ENCODE measurements at places on chromosomes 11 and 22.

DNA sequence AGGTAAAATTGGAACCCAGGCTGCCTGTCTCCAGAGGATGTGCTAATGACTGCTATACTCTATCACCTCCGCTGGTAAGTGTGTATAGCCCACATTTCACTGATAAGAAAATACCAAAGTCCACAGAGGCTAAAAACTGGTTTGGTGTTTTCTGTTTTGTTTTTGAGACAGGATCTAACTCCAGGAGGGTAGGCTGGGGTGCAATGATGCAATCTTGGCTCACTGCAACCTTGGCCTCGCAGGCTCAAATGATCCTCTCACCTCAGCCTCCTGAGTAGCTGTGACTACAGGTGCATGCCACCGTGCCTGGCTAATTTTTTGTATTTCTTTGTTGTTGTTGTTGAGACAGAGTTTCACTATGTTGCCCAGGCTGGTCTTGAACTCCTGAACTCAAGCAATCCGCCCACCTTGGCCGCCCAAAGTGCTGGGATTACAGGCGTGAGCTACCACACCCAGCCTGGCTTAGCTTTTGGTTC is 409.8 kb downstream of the LARGE1 start:
- H3K4me1 ChIP-seq = no peaks in the 10 kb centered on the region
- DNase-seq = no peak

DNA sequence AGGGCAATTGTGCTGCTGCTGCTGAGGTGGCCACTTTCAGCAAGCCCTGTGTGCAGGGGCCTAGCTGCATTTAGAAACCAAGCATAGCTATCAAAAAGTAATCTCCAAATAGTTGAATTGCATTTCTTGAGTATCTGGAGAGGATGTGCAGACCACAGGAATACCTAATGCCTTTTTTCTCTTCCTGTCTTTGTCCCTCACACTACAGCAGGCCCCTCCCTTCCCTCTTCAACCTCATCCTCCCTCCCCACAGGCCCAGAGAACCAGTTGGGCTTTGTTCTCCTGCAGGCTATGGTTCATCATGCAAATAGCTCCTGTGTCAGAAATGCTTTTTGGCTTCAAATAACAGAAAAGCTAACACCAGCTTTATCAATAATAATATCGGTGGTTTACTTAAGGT is 47.7 kb downstream of the DKK3 start:
- no peak for DNase-seq
- peaks cover 37% of the 10 kb centered on the region for H3K36me3 ChIP-seq
- H3K27ac ChIP-seq = peak overlapping the region; percentile 24

DNA sequence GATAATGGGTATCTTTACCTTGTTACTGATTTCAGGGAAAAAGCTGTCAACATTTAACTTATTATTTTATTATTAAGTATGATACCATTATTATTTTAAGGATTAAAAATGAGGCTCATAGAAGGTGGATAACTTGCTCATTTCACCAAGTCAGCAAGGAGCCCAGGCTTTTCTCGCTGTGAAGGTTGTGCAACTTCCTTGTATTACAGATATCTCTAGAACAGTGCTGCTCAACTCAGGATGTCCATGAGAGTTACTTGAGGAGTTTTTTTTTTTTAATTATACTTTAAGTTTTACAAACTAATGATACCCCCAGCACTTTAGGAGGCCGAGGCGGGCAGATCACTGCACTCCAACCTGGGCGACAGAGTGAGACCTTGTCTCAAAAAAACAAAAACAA is 98.2 kb downstream of the INSC start:
- no peaks in the 10 kb centered on the region for H3K27me3 ChIP-seq
- H3K4me1 ChIP-seq = no peaks in the 10 kb centered on the region
- H3K27ac ChIP-seq = no peak overlapping the region

- no peak overlapping the region for H3K27ac ChIP-seq
- no peaks in the 10 kb centered on the region for H3K36me3 ChIP-seq
- H3K4me3 ChIP-seq = no peak overlapping the region
- H3K4me1 ChIP-seq = no peaks in the 10 kb centered on the region
Measured at GRCh38 chr11:92753161-92753560, 216.3 kb upstream of the MTNR1B start.

GRCh38 chr22:30262917-30263741 is 3.5 kb downstream of the OSM start:
- H3K36me3 ChIP-seq = peaks cover 58% of the 10 kb centered on the region
- DNase-seq = peak; percentile 87
- no peaks in the 10 kb centered on the region for H3K27me3 ChIP-seq
- peak overlapping the region; percentile 77 for H3K4me3 ChIP-seq
- H3K4me1 ChIP-seq = peaks cover 47% of the 10 kb centered on the region

- peak; percentile 43 for DNase-seq
- peaks cover 90% of the 10 kb centered on the region for H3K4me1 ChIP-seq
- H3K4me3 ChIP-seq = peak overlapping the region; percentile 93
- peak overlapping the region; percentile 96 for H3K27ac ChIP-seq
Measured at GRCh38 chr22:26673486-26673885, 16.1 kb downstream of the MIAT start.

- H3K27me3 ChIP-seq = peaks cover 21% of the 10 kb centered on the region
- H3K4me1 ChIP-seq = peaks cover 2% of the 10 kb centered on the region
- no peaks in the 10 kb centered on the region for H3K36me3 ChIP-seq
- no peak overlapping the region for H3K4me3 ChIP-seq
- DNase-seq = no peak
Measured at GRCh38 chr22:22591348-22592299, 32.6 kb upstream of the PRAME start.

- H3K27ac ChIP-seq = no peak overlapping the region
- H3K4me1 ChIP-seq = peaks cover 45% of the 10 kb centered on the region
- peaks cover 62% of the 10 kb centered on the region for H3K36me3 ChIP-seq
- no peak for DNase-seq
- H3K4me3 ChIP-seq = no peak overlapping the region
Measured at GRCh38 chr11:95795627-95796295, 5.5 kb downstream of the CEP57 start.

GRCh38 chr11:96367342-96367741 is 22.4 kb downstream of the CCDC82 start:
- H3K4me1 ChIP-seq = no peaks in the 10 kb centered on the region
- H3K27ac ChIP-seq = no peak overlapping the region
- peaks cover 78% of the 10 kb centered on the region for H3K36me3 ChIP-seq

DNA sequence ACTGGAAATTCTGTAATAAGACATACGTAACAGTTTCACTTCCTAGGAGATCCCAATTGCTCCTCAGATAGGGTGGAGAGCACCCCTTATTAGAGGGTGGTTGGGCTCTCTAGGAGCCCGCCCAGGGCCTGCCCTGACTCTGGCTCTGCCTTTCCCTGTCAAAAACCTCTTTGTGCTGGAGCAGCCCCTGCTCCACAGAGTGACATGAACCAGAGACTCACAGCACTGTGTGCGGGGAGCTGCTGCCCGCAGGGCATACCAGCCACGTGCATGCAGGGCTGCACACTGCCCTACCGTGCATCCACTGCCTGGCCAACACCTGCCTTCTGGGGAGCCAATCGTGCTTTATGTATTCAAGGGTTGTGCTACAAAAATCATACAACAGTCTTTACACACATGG is 24.3 kb downstream of the KCNQ1OT1 start:
- H3K4me1 ChIP-seq = peaks cover 3% of the 10 kb centered on the region
- peak; percentile 12 for DNase-seq
- no peaks in the 10 kb centered on the region for H3K27me3 ChIP-seq

GRCh38 chr11:10693509-10694081 is at the start of gene IRAG1:
IRAG1 (minus strand) TSS chr11:10693755; CDS start chr11:10693602, 153 bp downstream.
- no peak within 1 kb of the TSS for H3K27ac ChIP-seq
- H3K4me1 ChIP-seq = no peaks in the 10 kb centered on the region
- no peaks in the 10 kb centered on the region for H3K36me3 ChIP-seq
- H3K27me3 ChIP-seq = peaks cover 22% of the 10 kb centered on the region

DNA sequence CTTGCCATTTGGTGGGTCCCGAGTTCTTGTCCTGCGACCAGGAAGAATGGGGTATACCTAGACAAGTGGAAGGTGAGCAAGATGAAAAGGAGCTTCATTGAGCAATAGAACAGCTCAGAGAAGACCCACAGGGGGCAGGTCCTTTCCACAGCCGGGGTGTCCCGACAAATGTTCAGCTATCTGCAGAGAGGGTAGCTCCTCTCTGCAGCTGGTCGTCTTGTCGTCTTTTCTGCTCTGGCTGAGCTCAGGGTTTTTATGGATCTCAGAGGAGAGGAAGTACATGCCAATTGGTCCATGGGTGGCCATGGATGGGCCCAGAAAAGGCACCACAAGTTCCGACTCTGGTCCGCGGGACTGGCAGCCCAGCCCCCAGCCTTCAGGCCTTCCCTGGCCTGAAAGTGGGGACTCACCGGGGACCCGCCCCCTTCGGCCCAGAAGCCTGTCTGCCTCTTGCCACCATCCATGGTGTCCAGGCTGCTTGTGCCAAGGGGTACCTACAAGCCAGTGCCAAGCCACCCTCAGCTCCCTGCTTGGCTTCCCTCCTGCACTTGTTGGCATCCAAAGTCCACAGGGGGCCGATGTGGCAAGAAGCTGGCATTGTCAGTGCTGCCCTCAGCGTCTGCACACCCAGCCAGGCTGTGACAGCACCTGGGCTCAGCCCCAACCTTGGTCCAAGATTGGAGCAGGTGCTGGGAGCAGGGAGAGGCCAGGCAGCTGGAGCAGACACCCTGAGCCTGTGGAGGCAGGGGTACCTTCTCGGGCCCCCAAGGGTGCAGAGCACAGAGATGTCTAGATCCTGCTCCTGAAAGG is 438.9 kb downstream of the TBC1D22A start:
- H3K27me3 ChIP-seq = no peaks in the 10 kb centered on the region
- H3K36me3 ChIP-seq = no peaks in the 10 kb centered on the region
- no peaks in the 10 kb centered on the region for H3K4me1 ChIP-seq
- no peak overlapping the region for H3K27ac ChIP-seq
- no peak overlapping the region for H3K4me3 ChIP-seq

GRCh38 chr11:35216962-35217678 is 78.1 kb downstream of the CD44 start:
- H3K4me1 ChIP-seq = peaks cover 67% of the 10 kb centered on the region
- H3K27me3 ChIP-seq = no peaks in the 10 kb centered on the region
- H3K4me3 ChIP-seq = no peak overlapping the region

DNA sequence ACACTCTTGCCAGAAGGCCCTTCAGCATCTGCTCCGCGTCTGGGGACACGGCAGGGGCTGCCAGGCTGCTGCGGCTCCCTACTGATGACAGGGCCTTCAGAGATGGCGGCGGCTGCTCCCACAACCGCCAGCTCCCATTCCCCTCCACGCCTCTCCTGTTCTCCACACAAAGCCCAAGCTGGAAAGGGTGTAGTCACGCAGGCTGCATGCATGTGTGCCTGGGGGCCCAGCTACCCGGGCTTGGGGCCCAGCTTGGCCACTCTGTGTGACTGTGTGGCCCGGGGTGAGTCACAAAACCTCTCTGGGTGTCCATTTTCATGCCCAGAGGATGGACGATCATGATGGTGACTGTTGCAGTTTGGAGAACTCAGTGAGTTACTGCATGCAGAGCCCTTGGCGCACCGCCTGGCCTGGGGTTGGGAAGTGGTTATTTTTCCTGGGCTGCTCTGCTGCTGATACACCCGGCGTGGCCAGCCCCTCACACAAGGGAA is 31.7 kb upstream of the PARVB start:
- peaks cover 96% of the 10 kb centered on the region for H3K36me3 ChIP-seq
- DNase-seq = no peak
- no peaks in the 10 kb centered on the region for H3K27me3 ChIP-seq
- H3K4me1 ChIP-seq = peaks cover 35% of the 10 kb centered on the region

- no peak overlapping the region for H3K27ac ChIP-seq
- H3K27me3 ChIP-seq = no peaks in the 10 kb centered on the region
- no peaks in the 10 kb centered on the region for H3K4me1 ChIP-seq
- DNase-seq = no peak
- H3K36me3 ChIP-seq = no peaks in the 10 kb centered on the region
- no peak overlapping the region for H3K4me3 ChIP-seq
Measured at GRCh38 chr11:21723678-21724077, 469.2 kb upstream of the ANO5 start.

DNA sequence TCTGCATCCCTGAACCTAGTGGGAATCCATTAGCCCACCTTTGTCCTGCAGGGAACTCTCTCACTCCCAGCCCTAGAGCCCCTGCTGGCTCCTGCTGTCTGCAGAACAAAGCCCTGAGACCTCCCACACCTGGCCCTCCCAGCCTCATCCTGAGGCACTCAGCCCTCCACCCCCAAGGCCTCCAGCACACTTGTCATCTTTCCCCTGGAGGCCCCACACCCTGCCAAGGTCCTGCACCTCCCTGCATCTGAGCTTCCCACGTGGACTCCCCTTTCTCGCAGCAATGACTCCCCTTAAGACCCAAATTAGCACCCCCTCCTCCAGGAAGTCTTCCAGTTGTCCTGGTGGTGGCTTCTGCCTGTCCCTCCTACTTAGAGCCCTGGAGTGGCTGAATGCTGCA is 42.3 kb upstream of the LINC01488 start:
- H3K27me3 ChIP-seq = peaks cover 39% of the 10 kb centered on the region
- H3K27ac ChIP-seq = no peak overlapping the region
- no peak overlapping the region for H3K4me3 ChIP-seq
- DNase-seq = no peak
- no peaks in the 10 kb centered on the region for H3K36me3 ChIP-seq

DNA sequence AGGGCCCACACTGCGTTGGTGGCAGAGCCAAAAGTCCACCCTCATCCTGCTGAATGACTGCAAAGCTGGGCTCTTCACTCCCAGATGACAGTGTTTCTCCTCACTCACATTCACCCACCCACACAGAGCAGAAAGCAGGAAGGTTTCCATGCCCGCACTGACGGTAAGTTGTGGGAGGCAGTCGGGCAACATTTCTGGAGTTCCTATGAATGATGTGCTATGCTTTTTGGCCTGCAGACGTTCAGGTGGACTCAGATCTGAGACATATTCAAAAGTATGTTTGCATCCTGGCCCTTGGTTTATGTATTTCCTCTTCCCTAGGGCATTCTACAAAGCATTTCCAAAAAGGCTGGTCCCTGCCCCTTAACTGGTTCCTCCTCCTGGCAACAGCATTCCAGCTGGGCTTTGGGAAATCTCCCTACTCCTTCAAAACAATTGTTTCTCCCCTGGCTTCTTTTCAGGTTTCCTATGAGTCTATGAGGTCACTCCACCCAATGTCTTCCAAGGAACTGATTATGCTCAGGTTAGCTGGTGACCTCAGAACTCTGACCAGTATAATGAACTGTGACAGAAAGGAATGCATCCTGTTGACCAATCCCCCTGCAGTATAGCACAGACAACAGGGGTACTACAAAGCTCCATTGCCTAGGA is 36.4 kb downstream of the PACSIN2 start:
- H3K4me1 ChIP-seq = peaks cover 31% of the 10 kb centered on the region
- no peaks in the 10 kb centered on the region for H3K36me3 ChIP-seq
- peak; percentile 17 for DNase-seq
- H3K27ac ChIP-seq = peak overlapping the region; percentile 12
- no peak overlapping the region for H3K4me3 ChIP-seq

- no peak overlapping the region for H3K27ac ChIP-seq
- H3K4me1 ChIP-seq = no peaks in the 10 kb centered on the region
- no peaks in the 10 kb centered on the region for H3K36me3 ChIP-seq
Measured at GRCh38 chr22:33896154-33896553, 24.1 kb downstream of the LARGE1 start.

- H3K36me3 ChIP-seq = no peaks in the 10 kb centered on the region
- no peaks in the 10 kb centered on the region for H3K4me1 ChIP-seq
- no peak overlapping the region for H3K27ac ChIP-seq
- no peaks in the 10 kb centered on the region for H3K27me3 ChIP-seq
Measured at GRCh38 chr11:87851234-87851633, 324.0 kb downstream of the RAB38 start.

GRCh38 chr22:37623075-37624016 is 14.7 kb downstream of the GGA1 start:
- DNase-seq = peak; percentile 86
- peak overlapping the region; percentile 94 for H3K27ac ChIP-seq
- no peaks in the 10 kb centered on the region for H3K27me3 ChIP-seq
- H3K4me1 ChIP-seq = peaks cover 47% of the 10 kb centered on the region
- H3K36me3 ChIP-seq = peaks cover 83% of the 10 kb centered on the region
- no peak overlapping the region for H3K4me3 ChIP-seq
